ENCODE measurements at places on chromosomes 11 and 22.

DNA sequence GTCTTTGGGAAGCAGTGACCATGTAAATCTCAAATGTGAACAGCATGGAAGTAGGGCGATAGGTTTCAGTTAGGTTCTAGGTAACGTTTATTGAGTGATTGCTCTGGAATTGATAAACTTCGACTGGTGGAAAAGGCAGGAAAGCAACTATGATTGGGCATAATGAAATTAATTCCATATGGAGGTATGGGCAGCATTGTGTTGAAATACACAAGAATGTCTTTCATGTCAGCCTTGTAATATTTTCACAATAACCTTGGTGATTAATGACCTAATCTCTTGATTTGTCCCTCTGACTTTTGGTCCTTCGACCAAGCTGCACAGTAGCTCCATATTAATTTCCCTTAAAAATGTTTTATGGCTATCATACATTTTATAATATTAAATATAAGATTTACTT is 2.8 kb downstream of the CEP57 start:
- DNase-seq = no peak

GRCh38 chr11:119704849-119705248 is 24.2 kb downstream of the NECTIN1 start:
- DNase-seq = no peak

DNA sequence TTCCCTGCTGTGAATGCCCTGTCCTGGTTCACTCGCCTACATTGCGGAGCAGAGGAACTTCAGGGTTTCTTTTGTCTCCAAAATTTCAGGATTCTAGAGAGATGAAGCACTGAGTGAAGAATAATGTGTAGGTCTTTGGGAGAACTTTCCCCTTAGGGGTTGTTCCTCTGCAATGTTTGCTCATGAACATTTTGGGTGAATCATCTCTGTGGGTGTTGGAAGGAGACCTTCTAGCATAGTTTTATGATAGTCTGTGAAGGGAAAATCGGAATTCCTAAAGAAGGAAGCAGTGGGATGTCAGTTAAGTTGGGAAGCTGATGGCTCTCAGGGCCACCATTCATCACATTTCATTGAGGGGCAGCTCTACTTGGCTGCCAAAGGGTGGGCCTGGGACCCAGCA is 64.8 kb downstream of the MIAT start:
- no peak for DNase-seq

GRCh38 chr11:131229221-131229620 is 141.2 kb upstream of the NTM start:
- DNase-seq = no peak

GRCh38 chr11:57566905-57567514 is 462 bp downstream of the UBE2L6 start:
- peak; percentile 26 for DNase-seq

DNA sequence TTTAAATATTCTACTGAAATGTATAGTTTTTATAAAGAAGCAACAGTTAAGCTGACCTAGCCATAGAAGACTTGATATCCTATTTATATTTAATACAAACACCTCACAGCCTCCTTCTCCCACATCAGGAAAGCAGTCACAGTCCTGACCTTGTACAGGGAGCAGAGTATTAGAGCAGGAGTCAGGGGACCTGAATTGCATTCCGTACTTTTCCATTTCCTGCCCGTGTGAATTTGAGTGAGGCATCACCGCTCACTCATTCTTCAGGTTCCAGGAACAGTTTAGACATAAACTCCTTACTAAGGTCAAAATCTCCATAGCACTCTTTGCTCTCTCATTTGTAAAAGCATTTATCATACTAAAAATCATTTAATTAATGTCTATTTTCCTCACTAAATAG is 482.5 kb upstream of the FAT3 start:
- no peak for DNase-seq

GRCh38 chr11:12007769-12008737 is at the start of gene DKK3:
DKK3 (minus strand) TSS chr11:12008626; CDS start chr11:12008582, 44 bp downstream.
- DNase-seq = no peak

- no peak for DNase-seq
Measured at GRCh38 chr22:38853196-38853651, 9.4 kb upstream of the NPTXR start.

GRCh38 chr22:43109921-43110443 is 568 bp upstream of the BIK start:
- no peak for DNase-seq

GRCh38 chr11:94526645-94527438 is 14.6 kb downstream of the C11orf97 start:
- DNase-seq = no peak

GRCh38 chr11:16252373-16252772 is 104.0 kb downstream of the SOX6 start:
- DNase-seq = no peak

DNA sequence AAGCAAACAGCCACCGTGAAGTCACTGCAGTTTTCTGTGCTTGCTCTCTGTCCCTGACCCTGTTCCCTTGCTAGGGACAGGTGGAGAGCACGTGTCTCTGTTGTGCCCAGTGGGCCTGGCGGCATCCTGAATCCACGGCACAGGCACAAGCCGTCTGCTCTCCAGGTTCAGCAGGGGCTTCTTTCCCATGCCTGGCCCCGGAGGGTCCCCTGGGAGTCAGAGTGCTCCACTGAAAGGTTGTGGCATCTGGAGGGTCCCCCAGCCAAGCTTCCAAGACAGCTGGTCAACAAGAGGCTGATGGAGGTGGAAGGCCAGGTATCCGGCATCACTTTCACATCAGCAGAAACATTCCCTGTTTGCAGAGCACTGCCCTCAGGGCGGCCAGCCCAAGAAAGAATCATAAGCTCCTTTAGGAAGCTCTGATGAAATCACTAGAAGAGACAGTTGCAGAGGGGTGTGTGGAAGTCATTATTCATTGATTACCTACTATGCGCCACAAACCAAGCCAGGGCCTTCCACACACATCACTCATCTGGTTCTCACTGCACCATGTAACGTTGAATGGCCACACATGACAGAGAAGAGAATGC is 346.4 kb upstream of the B3GAT1 start:
- no peak for DNase-seq

GRCh38 chr11:124891373-124891861 is 6.2 kb downstream of the ROBO4 start:
- no peak for DNase-seq

DNA sequence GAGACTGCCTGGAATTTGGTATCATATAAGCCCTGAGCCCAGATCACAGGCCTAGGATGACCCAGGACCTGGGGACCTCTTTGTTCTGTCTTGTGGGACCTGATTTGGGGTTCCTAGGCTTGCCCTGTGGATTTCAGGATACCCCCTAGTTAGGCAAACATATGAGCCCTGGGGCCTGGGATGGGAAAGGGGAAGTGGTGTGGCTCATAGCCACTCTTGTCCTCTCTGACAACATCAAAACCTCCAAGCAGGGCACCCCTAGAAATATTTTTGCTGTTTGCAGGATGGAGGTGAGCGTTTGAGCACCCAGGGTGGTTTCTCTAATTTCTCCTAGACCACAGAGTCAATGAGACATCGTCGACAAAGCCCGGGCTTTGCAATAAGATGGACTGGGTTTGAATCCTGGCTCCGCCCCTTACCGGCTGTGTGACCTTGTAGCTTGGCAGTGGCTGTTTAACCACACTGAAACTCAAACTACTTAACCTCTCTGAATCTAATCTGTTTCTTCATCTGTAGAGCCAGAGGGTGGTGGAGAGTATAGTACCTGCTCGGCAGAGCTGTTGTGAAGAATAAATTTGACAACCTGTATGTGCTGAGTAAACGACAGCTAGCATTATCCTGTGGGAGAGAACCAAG is 5.3 kb upstream of the LRRC10B start:
- no peak for DNase-seq

Measured in stimulated activated CD4-positive, alpha-beta T cell treated with anti-CD3 and anti-CD28 coated beads, Interleukin-4, amount 100 ng/mL, for 1 hour (primary cell).